Amniotic stem cell (primary cell): ENCODE measurements at places on chromosomes 1 and 21.

- no peak for DNase-seq
Measured at GRCh38 chr1:94092210-94092613, 28.7 kb downstream of the ABCA4 start.

DNA sequence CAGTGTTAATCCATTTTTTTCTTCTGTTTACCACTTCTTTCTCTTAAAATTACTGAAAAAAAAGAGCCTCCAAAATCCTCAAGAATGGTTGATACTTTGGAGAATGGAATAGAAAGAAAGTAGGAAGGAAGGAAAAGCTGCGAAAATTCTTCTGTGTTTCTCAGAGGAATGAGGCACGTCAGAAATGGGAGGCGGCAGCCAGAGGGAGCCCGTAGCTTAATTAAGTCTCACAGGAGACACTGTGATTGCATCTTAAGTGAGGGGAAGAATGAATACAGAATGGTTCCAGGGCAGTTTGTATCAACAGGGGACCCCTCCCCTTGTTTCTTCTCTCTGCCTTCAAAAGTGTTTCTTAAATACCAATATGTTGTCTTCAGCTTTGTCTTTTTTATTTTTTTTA, 1099.5 kb downstream of the PLA2G4A start:
- no peak for DNase-seq

- DNase-seq = no peak
Measured at GRCh38 chr1:19926296-19927129, 3.1 kb upstream of the PLA2G2E start.

- DNase-seq = no peak
Measured at GRCh38 chr1:51237351-51238033, 1.4 kb downstream of the RNF11 start.

GRCh38 chr1:169877800-169878491, 15.8 kb downstream of the SCYL3 start:
- no peak for DNase-seq

GRCh38 chr1:226009650-226010044, 10.5 kb upstream of the SDE2 start:
- no peak for DNase-seq

DNA sequence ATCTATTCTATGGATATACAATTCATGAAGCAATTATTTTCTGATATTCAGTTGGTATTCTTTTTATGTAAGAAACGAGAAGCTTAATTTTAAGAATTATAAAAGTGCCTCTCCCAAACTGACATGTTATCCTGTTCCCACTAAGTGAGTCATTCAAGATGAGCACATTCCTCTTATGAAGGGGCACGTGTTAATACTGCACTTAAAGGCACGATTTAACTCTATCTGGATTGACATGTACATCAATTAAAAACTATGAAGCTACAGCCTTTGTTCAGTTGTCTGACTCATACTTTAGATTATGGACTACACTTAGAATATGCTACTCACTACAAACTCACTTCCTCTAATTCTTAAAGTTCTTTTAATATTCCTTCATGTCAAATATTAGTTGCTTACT, 111.6 kb downstream of the CYYR1 start:
- no peak for DNase-seq

- no peak for DNase-seq
Measured at GRCh38 chr1:79895573-79895972, 889.0 kb upstream of the ADGRL4 start.

- DNase-seq = no peak
Measured at GRCh38 chr1:62241371-62242131, 46.9 kb downstream of the L1TD1 start.

GRCh38 chr1:97668945-97669344, 251.9 kb downstream of the DPYD start:
- DNase-seq = no peak

DNA sequence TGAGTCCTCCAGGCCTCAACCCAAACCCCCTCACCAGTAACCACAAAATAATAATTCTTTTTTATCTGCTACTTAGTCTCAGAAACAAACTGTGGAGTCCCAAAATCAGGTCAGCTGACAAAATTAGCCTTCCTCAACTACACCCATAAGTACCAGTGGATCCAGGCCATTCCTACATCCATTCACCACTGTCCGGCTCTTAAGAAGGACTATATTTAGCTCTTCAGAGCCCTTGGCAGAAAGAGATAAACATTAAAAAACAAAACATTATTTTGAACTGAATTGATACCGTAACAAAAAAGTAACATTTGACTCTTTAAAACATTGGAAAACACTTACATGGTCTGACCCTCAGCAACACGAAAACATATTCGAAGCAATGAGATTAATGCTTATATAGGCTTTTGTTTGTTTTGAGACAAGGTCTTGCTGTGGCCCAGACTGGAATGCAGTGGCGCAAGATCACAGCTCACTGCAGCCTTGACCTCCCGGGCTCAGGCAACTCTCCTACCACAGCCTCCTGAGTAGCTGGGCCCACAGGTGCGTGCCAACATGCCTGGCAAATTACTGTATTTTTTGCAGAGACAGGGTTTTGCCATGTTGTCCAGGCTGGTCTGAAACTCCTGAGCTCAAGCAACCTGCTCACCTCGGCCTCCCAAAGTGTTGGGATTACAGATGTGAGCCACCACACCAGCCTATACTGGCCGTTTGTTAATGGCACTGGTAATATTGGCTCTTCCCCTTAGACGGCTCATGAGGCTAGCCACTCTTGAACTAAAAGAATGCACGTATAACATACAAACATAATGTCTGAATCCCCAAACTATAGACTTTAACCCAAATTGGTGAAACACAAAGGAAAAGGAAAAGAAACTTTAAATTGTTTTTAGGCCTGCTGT, 330.7 kb downstream of the SMYD3 start:
- DNase-seq = no peak

DNA sequence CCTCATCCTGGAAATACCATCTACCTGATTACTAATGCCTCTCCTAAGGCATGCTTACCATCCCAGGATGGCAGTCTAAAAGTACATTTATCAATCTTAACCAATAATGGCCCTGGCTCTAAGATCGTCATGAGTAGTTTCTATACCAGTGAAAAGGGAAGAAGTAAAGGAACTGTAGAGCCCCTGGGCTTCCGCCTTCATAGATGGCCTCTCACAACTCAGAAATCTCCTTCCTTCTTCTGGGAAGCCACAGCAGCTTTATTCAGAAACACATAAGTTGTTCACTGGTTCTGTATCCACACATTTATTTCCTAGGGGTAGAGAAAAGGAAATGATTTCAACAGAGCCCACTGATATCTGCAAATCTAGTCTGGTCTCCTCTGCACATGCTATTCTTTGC, 41.0 kb upstream of the CD5L start:
- DNase-seq = no peak

- DNase-seq = no peak
Measured at GRCh38 chr1:172581779-172582178, 48.8 kb downstream of the SUCO start.

DNA sequence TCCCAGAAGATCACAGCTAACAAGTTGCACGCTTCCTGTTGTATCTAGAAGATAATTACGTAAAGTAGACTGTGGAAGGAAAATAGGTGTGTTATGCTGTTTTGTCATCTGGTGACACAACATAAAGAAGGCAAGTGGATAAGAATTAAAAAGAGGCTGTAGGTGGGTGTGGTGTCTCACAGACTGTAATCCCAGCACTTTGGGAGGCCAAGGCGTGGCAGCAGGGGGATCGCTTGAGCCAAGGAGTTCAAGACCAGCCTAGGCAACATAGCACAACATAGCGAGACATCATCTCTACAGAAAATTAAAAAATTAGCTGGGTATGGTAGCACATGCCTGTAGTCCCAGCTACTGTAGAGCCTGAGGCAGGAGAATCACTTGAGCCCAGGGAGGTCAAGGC, 17.9 kb upstream of the ZNF281 start:
- DNase-seq = no peak

DNA sequence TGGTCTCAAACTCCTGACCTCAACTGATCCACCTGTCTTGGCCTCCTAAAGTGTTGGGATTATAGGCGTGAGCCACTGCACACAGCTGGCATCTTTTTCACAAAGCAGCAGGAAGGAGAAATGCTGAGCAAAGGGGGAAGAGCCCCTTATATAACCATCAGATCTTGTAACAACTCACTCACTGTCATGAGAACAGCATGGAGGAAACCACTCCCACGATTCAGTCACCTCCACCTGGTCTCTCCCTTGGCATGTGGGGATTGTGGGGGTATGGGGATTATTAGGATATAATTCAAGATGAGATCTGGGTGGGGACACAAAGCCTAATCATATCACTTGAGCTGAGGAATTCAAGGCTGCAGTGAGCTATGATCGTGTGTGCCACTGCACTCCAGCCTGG, 3.0 kb upstream of the MFSD2A start:
- no peak for DNase-seq
